ENCODE measurements at places on chromosomes 3 and 15.

DNA sequence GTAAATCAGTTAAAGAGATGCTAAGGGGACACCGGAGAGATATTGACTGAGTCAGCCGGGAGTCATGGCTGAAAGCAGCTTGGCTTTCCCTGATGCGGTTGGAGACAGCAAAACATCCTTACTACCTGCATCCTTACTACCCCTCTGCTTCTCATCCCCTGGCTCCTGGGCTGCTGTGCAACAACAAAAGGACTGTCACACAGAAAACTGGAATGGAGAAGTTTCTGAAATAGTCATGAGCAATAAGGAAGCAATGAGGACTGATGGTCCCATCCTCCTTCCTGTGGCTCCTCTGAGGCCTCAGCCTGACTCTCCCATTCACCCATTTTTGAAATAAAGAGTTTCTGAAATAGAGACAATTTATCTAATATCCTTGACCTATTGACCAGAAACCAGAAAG lies 1.1 kb downstream of the HCLS1 start:
- DNase-seq: no peak

DNA sequence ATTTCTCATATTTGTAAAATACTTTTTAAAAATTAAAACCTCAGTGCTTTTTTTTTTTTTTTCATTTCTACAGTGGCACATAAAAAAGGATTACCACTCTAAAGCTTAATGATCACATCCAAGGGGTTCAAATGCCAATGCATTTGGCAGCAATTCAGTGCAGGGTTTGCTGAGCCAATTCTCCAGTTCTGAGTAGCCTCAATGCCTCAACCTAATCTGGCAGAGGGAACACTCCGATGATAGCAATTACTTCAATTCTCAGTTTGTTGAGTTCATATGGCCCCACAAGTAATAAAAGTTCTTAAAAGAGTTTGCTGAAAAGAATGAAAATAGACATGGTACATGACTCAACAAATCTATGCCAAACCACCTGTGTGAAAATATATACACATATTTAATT lies 79.3 kb upstream of the RBMS3 start:
- DNase-seq: no peak

GRCh38 chr15:39623529-39623931 lies 42.7 kb downstream of the THBS1 start:
- DNase-seq: no peak

DNA sequence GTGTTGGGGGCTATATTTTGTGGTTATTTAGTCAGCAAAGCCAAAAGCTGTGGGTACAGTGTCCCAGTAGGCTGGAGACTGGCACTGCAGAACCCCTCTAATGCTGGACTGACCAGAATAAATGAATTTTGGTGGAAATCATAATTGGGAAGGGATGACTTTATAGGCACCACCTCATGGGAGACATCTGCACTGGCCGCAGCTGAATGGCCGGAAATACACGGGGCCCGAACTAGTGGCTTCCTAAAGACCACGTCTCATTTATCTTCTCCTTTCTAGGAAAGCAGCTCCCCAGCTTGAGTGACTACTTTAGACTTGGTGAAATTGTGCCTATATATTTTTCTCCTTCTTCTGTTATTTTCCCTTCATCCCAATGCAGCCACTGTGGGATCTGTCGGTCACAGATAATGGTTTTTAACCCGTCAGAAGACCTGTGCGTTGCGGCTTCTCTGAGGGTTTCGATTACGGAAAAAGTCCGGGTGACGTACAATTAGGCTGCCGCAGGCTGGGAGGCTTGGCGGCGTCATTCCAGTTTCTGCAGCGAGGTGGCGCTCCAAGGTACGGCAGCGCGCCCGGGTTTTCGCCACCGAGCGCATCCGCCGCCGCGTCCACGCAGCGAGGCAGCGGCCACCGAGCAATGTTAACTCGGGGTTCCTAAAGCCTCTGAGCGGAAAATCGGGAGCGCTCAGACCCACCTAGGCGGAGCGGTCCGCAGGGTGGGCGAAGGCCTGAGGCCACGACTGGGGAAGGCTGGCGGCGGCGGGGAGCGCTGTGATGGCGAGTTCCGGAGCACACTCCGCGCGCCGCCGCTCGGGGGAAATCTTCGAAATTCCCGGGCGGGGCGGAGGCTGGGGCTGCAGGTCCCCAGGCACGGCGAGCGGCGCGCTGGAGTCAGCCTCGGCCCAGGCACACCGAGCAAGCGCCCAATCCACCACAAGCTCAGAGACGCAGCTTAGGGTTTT lies 26.3 kb downstream of the NR2F2 start:
- no peak for DNase-seq

GRCh38 chr15:52095597-52096262 lies 16.8 kb downstream of the BCL2L10 start:
- DNase-seq: no peak

DNA sequence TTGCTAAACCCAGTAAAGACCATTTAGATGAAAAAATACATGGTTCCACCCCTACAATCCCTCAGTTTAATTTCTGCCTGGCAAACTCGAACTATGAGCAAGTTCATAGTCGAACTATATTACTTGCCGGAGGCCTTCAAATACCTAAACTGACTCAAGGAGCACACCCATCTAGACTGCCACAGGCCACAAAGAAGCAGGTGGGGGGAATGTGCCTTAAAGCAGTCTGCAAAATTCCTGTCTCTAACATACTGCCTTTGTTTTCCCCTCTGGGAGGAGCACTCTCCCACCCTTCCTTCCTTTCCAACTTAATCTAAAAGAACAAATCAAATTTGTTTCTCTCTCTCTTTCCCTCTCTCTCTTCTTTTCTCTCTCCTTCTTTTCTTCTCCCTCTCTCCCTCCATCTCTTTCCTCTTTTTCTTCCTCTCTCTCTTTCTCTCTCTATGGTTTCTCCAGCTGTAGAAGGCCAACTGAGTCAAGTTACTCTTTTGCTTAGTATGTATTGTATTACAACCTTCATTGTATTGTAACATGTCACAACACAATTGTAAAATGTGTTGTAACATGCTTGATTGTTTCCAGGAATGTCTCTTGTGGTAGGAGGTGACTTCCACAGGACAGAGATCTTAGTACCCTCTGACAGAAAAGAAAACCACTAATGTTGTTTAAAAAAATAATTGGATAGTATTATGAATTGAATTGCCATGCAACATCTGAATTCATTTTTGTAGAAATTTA lies 496.3 kb downstream of the ROBO2 start:
- no peak for DNase-seq

DNA sequence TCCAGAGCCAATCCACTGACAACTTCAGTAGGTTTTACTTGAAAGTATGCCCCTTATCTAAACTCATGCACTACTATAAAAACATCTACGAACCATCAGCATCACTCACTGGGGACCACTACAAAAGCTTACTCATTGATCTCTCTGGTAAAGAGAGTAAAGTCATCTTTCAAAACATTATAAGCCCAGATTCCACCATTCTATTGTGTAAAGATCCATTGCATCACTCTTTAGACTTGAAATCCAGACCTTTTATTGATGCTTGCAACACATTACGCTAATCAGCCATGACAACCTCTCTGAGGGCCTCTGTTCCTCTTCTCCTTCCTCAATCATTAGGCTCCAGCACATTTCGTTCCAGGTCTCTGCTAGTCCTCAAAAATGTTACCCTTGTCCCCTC lies 248.9 kb upstream of the WNT5A start:
- no peak for DNase-seq

DNA sequence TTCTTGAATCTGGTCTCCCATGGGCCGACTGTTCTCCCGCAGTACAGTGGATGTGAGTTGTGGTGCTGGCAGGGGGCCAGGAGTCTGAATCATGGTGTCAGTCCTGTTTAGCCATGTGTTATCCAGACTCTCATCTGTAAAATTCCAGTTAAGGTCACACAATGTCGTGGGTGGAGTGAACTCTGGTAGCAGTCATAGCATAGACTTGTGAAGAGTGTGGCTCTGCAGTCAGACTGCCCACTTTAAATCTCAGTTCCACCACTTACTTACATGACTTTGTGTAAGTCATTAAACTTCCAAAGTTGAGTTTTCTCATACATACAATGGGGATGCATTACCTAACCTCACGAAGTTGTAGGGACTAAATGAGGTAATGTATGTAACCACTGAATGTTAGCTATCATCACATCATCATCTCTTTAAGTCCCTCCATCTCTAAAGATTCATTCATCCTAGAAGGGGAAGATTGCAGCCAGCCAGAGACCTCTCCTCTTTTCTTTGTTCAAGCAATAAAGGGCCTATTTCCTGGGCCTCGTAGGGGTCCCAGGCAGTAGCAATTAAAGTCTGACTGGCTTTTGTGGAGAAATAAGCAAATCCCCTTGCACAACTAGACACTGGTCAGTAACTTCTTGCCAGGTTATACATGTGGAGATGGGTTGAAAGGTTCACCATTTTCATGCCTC lies 93.9 kb downstream of the PCCB start:
- DNase-seq: no peak

DNA sequence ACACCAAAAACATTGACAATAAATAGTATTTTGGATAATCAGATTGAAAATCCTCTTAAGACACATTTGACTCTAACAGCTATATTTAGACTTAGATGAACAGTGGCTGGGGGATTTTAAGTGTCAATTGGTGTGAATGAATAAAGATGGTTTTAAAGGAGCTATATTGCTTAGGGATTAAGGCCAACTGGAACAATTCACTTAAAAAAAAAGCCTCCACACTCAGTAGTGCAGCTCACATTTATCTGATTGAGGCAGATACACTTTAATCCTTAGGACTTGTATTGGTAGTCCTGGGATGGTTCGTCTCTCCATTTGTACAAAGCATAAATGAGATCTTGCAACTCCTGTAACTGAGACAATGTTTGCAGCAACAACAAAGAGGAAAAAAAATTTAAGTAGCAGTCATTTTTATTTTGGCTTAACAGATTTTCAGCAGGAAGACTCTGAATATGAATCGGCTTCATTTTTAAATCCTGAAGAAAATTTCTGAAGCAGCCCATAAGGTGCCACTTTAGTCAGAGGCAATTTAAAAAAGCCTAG lies 112.0 kb downstream of the UACA start:
- no peak for DNase-seq

GRCh38 chr3:9108876-9109567 lies 140.4 kb downstream of the SRGAP3 start:
- no peak for DNase-seq

DNA sequence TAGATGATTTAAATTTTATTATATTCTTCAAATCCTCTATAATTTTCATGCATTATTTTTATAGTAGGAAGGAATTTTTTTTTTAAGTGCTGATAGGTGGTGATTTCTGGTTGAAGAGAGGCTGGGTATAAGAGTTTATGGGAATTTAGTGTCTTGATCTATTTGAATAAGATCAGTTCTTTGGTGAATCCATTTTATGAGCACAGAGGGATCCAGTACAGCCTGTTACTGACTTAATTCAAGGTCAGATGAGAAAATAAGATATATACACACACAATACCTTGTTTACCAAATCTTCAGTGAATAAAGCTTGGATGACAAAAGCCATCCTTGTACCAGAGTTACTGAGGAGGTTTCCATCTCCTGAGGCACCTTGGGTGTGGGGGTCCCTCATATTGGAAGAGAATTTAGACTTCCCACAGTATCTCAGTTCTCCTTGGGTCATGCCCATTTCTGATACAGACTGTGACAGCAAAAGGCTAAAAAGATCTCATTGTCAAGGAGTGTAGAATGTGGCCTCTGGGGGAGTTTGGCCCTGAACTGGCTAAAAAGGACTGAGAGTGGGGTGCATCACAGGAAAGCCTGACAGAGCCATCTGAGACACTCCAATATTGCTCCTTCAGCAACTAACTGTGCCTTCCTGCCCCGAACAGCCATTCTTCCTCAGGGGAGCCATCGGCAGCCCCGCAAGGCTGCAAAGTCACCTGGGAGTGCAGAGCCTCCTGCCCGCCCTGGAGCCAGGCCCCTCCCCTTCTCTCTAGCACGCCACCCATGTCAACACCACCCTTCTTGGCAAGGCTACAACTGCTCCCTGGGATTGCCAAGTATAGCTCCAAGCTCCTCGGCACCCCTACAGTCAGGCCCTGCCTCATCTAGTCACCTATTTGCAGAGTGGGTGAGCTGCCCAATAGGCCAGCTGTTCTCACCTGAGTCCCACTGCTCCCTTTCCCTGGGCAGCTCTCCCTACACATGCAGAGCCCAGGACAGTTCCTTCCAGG lies 43.1 kb upstream of the HACD2 start:
- no peak for DNase-seq

- DNase-seq: no peak
Observed at GRCh38 chr3:52126036-52126435, 28.2 kb downstream of the POC1A start.

GRCh38 chr3:126891141-126891540 lies 91.8 kb upstream of the PLXNA1 start:
- DNase-seq: no peak

GRCh38 chr15:26561896-26562295 lies 211.0 kb downstream of the GABRB3 start:
- DNase-seq: no peak

GRCh38 chr15:59591356-59591755 lies 20.2 kb upstream of the GCNT3 start:
- DNase-seq: no peak

DNA sequence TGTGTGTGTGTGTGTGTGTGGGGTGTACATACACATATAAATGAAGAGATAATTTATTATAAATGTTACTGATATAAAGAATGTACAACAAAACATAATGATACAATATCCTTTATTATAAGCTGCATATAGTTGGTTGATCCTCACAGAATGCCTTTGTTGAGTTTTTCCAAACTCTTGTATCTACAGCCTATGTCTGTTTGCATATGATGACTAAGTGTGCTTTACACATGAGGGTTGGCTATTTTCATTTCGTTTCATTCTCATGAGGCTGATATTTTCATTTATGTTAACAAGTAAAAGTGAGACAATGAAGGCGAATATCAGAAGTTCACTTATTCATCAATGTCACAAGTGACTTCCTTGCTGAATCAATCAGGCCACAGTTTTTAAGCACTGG lies 45.1 kb downstream of the TM2D3 start:
- no peak for DNase-seq

- no peak for DNase-seq
Observed at GRCh38 chr15:101444015-101444414, 45.5 kb downstream of the PCSK6 start.

GRCh38 chr3:189787632-189788031 lies 156.4 kb downstream of the TP63 start:
- DNase-seq: no peak

GRCh38 chr3:155663467-155664212 lies 81.2 kb downstream of the PLCH1 start:
- DNase-seq: no peak

- DNase-seq: no peak
Observed at GRCh38 chr15:100124936-100125335, 216.8 kb downstream of the ADAMTS17 start.

GRCh38 chr15:42084465-42085235 lies 9.7 kb downstream of the PLA2G4D start:
- DNase-seq: no peak

Measured in esophagus squamous epithelium (tissue), 5 donors.